ENCODE measurements at places on chromosomes 1 and 21. TPM values are rescaled to one million over a fixed set of nuclear protein-coding genes. Genes with fewer than 3 reads are reported as not detected.

DNA sequence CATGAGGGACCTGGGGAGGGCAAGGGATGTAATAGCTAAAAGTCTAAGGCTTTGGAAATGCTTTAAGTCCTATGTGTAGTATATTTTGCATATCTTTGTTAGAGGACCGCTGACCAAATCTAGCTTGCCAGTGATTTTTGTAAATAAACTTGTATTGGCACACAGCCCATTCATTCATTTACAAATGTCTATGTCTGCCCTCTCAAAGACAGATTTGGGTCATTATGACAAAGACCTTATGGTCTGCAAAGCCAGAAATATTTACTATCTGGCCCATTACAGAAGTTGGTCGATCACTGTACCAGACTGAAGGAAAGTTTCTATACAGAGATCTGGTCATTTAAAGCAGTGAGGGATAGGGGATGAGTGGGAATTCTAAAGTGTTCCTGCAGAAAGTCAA lies 120.1 kb upstream of the RAVER2 start:
- no peak for DNase-seq

DNA sequence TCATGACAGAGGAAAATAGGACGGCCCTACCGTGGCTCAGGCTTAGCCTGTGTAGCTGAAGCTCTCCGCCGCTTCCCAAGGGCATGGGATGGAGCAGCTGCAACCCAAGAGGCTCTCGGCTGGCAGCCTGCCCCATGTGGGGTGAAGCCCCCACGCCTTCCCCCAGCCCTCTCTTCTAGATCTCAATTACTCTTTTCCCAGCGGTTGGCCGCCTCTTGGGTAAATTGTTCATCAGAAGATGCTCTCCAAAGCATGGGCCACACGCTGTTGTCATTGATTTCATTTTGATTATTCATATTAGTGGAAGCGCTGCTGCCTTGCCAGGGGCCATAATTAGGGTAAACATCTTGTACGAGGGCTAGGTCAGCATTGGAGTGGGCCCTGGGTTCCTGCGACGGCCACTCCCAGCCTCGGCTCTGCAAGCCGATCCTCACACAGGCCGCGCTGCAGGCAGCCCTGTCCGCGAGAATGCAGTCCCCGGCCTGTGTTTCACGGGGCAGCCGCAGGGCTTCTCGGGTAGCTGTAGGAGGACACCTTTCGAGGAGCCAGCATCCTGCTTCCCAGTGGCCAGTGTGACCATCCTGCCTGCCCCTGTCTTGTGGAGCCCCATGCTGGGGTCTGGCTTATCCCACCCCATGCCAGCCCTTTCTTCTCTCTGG lies 114.4 kb upstream of the VAMP3 start:
- DNase-seq: no peak

DNA sequence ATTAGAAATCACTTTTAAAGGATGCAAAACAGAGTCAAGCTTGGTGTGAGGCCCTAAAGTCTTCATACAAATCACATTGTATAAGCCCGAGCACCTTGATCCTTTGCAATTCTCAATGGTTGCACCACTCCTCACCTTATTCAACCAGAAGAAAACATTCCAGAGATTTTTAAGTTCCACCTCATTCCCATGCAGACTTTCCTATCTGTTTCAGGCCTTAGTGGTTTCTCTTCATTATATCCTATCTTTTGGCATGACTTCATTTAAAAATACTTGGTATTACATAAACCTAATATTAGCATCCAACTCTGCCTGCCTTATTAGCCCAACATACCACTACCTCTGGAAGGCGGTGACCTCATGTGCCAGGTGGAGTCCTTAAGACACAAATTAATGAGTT lies 9.3 kb upstream of the GREM2 start:
- DNase-seq: no peak

DNA sequence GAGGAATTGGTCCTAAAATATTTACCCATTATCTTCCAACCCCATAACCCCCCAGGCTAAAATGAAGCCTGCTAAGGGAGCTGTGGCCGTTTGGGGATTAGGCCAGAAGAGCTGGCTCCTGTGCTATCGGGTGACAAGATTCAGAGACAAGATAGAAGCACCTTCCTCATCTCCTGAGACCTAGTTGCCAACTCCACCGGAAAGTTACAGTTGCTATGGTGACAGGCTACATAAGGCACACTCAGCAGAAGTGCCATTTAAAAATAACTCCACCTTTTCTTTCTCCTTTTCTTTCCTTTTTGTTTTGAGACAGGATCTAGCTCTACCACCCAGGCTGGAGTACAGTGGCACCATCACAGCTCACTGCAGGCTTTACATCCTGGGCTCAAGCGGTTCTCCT lies 43.6 kb upstream of the ROR1 start:
- DNase-seq: no peak

DNA sequence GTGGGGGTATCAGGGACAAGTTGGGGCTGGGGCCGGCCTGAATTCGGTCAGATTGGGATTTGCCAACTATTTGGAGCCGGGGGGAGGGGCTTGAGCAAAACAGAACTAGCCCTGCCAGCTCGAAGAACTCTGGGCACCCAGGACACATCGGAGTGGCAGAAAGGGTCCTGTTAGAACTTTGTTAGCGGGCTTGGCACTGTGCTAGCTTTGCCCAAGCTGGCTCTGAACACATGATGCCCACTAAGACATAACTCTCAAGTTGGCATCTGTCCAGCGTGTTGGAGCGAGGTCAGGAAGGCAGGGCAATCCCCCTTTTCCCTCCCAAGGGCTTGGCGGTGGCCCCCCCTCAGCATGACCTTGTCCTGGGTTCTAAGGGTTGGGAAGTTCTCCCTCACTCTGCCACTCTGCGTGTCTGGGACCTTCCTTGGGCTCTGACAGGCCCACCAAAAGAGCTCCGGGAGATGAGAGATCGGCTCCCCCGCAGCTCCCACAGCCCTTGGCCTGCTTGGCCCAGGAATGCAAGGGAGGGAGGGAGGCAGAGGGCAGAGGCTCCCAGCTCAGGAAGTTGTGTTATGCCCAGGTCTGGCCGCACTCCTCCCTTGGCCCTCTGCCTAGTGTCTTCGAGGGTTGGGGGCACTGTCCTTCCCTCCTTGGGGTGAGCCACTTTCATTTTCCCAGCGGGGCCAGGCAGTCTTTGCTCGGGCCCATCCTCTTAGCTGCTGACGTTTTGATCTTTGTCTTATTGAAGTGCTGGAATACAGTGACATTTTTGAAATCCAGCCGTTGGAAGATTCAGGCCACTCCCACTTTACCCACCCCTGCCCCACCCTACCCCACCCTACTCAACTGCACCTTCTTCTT lies 1.2 kb downstream of the LMNA start:
- no peak for DNase-seq

The ESRRG gene
- polyA plus RNA-seq: 47.2 TPM

The ZDHHC18 gene
- polyA plus RNA-seq: 18.6 TPM
